Activated naive CD4-positive, alpha-beta T cell treated with anti-CD3 and anti-CD28 coated beads, Interleukin-2, amount 10 ng/mL, durations not matched to agents 7 days and 5 days (primary cell): ENCODE measurements at places on chromosomes 11 and 22.

GRCh38 chr11:47184711-47185304, 1.4 kb downstream of the PACSIN3 start:
- no peak for DNase-seq

DNA sequence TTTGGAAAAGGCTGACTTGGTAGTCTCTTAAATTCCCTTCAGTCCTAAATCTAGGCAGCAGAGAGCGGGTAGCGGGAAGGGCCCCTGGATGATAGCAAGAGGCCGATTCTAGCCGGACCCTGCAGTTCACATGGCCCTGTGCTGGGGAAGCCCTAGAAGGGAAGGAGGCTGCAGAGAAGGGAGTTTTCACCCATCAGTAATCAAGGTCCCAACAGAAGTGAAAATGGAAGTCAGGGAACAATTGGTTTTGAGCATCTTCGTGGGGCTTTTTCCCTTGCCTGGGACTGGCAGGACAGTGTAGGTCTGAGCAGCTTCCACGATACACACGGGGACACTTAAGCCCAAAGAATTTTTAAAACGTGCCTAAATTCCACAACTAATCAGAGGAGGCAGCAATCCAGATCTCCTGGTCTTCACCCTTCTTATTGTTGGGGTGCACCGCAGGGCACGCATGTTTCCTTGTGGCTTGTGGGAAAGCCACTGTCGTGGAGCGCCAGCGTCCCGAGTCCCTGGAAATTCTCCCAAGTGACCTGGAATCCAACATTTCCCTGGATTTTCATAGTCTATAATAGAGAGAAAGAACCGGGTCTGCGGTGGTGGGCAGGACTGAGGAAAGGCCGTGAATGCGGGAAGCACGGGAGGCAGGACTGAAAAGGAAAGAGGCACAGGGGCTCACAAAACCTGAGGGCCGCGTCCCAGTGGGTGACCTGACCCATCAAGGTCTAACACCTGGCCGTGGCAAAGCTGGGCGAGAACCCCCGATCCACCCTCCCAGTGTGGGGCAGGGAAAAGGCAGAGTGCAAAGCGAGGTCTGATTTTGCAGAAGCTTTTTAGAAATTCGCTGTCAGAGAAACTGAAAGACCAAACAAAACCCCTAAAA, 846 bp upstream of the OAF start:
- peak; percentile 31 for DNase-seq

- no peak for DNase-seq
Observed at GRCh38 chr22:27796829-27797519, 4.6 kb downstream of the MN1 start.

- no peak for DNase-seq
Observed at GRCh38 chr22:40534379-40535188, 101.9 kb downstream of the MRTFA start.

- no peak for DNase-seq
Observed at GRCh38 chr11:126636911-126637794, 281.7 kb downstream of the ST3GAL4 start.

DNA sequence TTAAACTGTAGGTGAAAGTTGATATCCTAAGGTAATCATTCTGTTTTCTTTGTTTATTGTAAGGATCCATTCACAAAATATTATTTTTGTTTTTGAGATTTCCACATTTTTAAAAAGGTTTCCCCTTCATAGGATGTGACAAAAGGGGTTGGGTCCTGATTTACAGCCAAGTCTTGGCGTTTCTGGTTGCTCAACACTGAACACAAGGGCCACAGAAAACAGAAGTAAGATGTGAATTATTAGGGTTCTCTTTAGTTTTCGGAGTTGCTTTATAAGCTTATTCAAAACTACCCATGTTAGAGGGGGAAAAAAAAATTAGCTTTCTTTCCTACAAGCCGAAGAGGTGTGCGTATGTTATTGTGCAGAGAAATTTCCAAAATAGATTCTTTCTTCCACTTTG, 30.0 kb upstream of the FLI1 start:
- no peak for DNase-seq

DNA sequence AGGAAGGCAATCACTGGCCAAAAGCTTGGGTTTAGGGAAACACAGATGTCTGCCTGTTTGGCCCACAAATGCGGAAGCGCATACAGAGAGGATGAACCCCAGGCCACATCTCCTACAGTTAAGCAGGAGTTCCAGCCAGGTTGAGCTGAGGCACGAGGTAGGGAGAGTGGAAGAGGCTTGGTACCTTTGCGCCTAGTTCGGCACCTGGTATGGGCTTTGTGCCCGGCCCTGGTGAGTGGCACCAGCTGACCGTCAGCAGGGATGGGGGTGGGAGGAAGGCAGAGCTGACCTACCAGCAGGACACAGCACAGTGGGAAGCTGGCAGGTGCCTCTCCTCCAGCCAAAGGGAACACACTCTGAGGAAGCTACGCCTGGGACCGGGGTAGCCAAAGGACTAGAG, 57.6 kb downstream of the KCNC1 start:
- DNase-seq = no peak
